Hepatocyte (in vitro differentiated cells): ENCODE measurements at places on chromosomes 1 and 21.

DNA sequence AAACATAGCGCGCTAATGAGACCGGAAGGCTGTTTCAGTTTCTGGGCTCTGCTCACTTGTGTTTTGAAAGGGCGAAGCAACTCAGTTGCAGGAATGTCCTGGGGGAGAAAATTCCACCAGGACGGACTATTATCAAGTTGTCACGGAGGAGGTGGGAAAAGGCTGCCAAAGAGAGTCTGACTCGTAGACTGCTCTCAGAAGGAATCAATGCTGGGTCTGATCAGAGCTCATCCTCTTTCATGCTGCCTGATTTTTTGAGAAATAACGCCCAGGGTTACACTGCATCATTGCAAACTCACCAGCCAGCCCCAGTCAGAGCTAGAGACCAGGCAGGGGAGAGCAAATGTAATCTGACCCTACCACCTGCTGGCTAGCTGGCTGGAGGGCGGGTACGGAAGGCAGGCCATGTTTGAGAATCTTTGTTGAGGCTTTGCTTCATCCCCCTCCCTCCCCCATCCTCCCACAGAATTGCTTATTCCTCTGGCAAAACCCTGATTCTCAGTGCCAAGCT, 36.4 kb upstream of the BCL9 start:
- DNase-seq: peak; percentile 47

GRCh38 chr1:165144757-165145397, 211.6 kb downstream of the LMX1A start:
- DNase-seq: peak; percentile 81

GRCh38 chr21:34205811-34206571, 132.6 kb downstream of the MRPS6 start:
- no peak for DNase-seq

GRCh38 chr1:62437273-62437940, 558 bp downstream of the USP1 start:
- peak; percentile 48 for DNase-seq

DNA sequence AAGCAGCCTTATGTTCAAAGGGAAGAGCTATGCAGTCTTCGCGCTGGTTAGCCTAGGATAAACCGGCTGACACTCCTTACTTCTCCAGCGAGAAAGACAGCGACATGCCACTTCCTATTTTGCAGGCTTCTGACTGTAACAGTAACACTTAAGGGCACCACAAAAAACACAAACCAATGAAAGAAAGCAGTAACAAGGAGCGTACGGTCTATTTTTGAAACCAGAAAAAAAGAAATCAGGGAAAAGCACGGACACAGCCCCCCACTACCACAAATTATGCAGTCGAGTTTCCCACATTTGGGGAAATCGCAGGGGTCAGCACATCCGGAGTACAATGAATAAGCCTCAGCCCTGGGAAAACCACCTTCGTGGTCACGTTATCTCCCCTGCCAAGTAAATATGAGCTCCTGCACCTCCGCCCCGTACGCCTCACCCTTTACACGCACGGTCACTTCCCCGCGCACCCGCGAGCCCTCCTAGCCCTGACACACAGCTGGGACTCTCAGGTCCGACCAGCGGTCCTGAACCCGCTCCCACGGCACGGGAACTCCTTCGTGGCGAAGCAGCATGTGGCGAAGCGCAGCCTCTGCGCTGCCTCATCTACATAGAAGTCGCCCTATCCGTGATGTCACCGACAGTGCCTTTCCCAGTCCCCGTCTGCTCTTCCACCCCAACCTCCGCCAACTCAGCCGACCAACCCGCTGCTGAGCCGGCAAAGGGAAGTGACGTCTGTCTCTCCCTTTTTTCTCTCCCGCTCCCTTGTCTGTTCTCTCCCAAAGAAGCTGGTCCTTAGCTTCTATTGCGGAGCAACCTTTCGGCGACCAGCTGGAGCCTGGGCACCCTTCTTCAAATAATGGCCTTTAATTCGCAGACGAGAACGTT, 40.9 kb upstream of the PPIAL4F start:
- DNase-seq: peak; percentile 90

GRCh38 chr1:104358086-104358485, 608.4 kb downstream of the AMY1C start:
- DNase-seq: no peak

- no peak for DNase-seq
Measured at GRCh38 chr1:236059011-236059410, 5.9 kb downstream of the NID1 start.

GRCh38 chr21:27382404-27382803, 415.5 kb upstream of the ADAMTS5 start:
- DNase-seq: no peak

GRCh38 chr1:111599781-111600693, 19.6 kb upstream of the RAP1A start:
- DNase-seq: no peak

GRCh38 chr1:53089478-53090226, 27.6 kb downstream of the PODN start:
- peak; percentile 82 for DNase-seq

DNA sequence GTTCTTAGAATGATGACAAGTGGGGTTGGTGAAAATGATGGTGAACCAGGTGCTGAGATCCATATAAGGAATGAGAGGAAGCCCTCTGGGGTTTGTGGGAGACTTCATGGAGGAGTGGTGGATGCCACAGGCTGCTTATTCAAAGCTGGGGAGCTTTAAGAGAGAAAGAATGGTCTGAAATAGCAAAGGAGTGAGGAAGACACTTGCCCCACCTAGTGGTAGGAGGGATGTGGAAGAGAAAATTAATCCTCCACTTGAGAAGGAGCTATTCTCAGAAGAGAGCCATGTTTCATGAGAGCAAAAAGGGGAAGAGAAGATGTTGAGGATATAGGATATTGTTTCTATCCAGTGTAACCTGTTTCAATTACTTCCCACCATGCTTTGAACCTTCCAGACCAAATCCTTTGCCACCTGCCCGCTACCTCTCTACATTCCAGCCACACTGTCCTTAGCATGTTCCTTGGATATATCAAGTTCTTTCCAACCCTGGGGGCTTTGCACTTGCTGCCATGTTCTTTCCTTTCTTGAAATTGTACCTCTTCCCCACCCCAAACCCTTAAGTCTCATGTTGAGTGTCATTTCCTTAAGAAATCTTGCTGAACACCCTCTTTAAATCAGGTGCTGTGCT, 19.6 kb upstream of the ZNF648 start:
- DNase-seq: peak; percentile 70

DNA sequence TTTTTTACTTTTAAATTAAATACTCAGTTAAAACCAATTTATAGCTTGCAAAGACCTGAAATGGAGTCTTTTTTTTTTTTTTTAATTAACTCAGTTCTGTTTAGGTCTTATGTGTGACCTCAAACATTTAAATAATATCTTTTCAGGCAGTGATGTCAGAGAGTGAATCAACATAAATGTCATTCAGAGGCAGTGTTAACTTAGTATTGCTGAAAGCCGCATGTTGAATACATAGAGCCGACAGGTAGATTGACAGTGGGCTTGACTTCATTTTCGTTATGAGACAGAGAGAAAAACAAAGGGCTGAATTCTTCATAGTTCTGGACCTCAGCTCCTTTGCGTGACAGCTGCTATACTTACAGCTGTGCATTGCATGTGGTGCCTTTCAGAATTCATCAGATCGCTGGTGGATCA, 51.5 kb downstream of the PRDM2 start:
- no peak for DNase-seq

GRCh38 chr1:58432851-58433668, 113.5 kb downstream of the OMA1 start:
- DNase-seq: peak; percentile 28

DNA sequence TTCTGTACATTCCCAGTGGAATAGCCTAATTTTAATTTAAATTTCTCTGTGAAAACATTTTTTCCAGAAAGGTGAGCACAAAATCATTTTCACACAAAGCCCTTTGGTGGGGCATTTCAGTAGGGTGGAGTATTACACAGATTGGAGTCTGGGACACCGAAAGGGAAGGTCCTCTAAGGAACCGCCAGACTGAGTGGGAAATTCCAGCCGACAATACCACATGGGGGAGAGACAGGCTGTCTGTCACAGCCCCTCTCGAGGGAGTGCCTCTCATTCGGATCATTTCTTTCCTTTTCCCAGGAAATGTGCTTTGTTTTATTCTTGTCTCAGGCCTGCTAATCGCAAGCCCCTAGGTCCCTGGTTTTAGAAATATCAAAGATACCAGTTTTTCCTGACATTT, 150.6 kb upstream of the HOOK1 start:
- no peak for DNase-seq

DNA sequence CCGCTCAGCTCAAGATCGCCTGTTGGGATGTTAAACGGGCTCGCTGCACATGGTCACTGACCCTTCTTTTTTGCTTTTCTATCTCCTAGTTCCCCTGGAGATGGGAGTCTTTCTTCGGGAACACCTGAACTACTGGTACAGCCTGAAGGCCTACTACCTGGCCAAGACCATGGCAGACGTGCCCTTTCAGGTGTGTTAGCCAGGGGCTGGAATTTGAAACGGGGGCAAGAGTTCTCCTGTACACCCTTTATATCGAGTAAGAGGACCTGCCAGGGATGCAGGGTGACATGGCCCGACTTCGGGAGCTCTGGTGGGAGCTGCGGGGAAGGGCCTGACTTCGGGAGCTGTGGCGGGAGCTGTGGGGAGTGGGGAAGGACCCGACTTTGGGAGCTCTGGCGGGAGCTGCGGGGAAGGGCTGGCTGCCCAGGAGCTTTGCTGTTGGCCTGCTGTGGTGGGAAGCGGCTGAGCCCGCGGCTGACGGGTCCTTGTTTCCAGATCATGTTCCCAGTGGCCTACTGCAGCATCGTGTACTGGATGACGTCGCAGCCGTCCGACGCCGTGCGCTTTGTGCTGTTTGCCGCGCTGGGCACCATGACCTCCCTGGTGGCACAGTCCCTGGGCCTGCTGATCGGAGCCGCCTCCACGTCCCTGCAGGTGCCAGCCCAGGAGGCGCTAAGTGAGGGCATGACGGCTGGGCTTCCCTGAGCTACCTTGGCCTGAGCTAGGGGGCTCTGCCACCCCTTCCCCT, 24.0 kb downstream of the TFF3 start:
- DNase-seq: no peak

DNA sequence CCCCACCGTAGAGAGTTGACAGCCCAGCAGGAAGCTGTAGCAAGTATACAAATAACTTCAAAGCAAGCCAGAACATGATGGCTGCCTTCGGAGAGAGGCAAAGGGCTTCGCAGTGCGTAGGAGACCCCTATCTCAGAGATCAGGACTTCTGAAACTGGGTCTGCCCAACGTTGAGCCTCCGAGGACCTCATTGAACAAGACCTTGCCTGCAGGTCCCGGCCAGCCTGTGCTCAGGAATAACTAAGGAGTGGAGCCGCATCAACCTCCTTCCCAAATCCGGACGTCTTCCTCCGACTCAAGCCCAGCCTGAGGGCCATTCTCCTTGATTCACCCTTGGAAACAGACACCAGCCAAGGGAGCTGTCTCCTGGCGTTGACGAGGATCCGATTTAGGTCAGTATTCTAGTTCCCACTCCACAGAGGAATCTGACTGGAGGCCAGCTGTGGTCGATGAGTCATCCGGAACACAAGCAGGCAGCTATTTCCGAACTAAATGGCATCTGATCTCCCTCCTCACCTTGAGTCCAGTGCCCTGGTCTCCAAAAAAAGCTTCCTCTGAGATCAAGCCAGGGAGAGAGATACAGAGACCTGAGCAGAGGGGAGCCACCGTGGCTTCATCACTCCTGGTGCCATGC, 166.5 kb upstream of the COA6 start:
- no peak for DNase-seq

- no peak for DNase-seq
Measured at GRCh38 chr1:166884971-166885370, 8.9 kb upstream of the TADA1 start.

DNA sequence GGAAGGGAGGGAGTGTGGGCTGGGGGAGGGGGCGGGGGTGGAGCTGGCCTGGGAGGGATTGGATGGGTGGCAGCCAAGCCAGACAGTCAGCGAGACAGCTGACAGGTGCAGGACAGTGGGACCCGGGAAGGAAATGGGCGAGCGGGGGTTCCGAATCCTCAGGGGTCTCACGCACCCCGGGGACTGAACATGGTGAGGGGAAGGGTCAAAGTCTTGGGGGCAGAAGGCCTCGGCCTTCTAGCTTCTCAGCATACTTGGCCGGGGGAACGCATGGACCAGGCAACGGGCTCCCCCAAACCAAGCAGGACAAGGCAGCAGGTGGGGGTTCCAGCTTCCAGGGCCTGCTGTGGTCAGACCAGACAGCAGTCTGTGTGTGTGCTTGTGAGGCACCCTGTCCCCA, 23.1 kb downstream of the CASZ1 start:
- no peak for DNase-seq

- DNase-seq: peak; percentile 18
Measured at GRCh38 chr1:40692429-40692895, 958 bp downstream of the NFYC start.

GRCh38 chr1:65149351-65150107, 1.5 kb downstream of the AK4 start:
- DNase-seq: no peak

GRCh38 chr1:2300004-2300771, 72.1 kb downstream of the SKI start:
- DNase-seq: no peak

- peak; percentile 44 for DNase-seq
Measured at GRCh38 chr1:9542430-9542829, 3.2 kb downstream of the SLC25A33 start.

DNA sequence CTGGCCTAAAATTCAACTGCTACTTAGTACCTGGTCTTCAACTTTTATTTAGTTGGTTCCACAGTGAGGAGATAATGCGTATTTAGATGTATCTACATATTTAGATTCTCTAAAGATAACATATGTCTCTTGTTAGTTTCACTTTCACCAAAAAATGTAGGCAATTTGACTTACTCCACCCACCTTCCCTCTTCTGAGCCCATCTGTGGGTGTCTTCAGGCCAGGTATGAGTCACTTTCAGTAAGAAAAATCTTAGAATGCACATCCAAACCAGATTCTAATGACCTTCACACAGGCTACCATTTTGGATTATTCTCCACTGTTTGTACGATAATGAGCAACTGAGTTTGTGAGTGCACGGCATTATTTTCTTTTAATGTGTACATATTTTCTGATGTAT, 501.7 kb downstream of the NEGR1 start:
- DNase-seq: no peak

DNA sequence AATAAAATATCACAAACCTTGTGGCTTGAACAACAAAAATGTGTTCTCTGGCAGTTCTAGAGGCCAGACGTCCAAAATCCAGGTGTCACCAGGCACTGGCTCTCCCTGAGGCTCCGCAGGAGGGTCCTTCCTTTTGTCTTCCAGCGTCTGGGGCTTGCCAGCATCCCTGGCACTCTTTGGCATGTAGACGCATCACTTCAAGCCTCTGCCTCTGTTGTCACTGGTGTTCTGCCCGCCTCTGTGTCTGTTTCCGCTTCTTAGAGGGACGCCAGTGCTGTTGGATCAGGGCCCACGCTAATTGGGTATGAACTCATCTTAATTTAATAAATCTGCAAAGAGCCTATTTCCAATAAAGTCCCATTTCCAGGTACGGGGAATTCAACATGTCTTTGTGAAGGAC, 273.7 kb upstream of the C1orf174 start:
- DNase-seq: no peak

DNA sequence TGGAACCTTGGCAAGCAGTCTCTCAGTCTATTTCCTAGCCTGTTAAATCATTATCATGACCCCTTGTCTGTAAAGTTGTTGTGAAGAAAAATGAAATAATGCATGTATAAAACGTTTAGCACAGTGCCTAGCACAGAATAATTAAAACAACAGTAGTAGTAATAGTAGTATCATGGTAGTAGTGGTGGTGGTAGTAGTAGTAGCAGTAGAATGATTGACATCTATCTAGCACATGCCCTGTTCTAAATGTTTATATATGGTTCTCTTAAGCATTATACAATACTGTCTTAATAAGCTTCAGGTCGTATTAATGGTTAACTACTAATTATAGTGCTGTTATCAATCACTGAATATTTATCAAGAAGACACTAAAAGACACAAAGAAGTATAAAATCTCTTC, 46.7 kb downstream of the GPR3 start:
- no peak for DNase-seq

GRCh38 chr1:60213253-60213652, 139.7 kb upstream of the C1orf87 start:
- DNase-seq: no peak
